ENCODE measurements at places on chromosomes 2 and 18.
A peak's percentile ranks its signal among the peaks of the same experiment; 100 is the strongest.

- DNase-seq: no peak
Measured at GRCh38 chr2:176495826-176496225, 226.6 kb downstream of the MTX2 start.

GRCh38 chr2:183255411-183255810, 131.2 kb downstream of the NUP35 start:
- no peak for DNase-seq

DNA sequence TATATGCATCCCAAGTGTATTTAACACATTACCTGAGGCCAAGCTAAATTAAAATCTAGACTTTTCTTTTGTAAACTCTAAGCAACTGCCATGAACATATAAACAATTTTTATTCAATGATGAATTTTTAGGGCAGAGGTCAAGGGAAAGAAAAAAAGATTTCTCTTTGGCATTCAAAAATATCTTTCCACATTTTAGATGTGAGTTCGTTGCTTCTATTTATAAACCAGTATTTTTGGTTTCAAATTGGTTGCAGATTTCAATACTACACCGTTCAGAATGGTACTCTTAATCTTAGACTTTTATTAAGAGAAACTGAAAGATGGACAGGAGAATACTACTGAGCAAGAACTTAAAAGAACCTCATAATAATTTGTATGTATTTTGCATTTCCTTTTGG, 293.6 kb upstream of the CCDC68 start:
- DNase-seq: no peak

DNA sequence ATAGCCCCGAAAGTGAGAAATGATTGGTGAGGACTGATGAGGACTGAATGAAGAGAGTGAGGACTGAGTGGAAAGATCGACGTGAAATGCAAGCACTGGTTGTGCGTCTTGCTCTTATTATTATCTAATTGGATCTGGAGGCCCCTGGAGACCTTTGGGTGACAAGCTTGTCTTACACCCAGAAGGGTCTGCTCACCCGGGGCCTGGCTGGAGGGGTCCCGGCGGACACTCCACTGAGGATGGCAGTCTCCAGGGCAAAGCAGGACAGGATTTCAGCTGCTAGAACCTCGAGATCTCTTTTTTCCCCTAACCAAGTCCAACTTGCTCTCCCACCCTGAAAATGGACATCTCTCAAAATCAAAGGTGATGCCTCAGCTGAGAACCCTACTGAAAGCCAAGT, 160.2 kb downstream of the MYT1L start:
- no peak for DNase-seq

- no peak for DNase-seq
Measured at GRCh38 chr18:27363872-27364271, 178.8 kb upstream of the CHST9 start.

- no peak for DNase-seq
Measured at GRCh38 chr2:68253219-68254068, 1.1 kb upstream of the PPP3R1 start.

DNA sequence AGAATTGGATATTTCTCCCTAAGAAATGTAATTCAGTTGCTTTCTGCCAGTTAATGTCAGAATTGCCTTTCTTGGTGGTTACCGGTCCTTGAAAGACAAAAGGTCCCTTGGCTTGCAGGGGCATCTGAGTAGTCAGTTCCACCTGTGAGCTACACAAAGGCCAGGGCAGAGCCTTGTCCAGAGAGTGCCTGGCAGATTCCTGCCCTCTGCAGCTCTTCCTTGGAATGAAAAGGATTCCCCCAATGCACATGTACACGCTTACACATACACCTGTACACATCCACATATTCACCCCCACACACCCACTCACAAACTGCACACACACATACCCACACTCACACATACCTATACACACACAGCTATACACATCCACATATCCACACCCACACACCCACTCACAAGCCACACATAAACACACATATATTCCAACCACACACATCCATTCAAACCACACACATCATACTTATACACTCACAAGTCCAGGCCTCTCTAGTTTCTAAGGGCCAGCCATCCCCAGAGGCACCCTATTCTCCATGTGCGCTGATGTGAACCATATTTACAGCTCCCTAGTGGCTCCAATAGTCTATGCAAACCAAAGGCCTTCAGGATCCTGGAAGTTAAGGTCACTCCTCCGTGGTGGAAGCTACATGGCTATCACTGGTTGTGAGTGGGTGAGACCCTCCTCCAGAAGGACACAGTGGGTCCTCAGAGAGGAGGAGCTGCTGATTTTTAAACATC, 9.6 kb downstream of the CYRIA start:
- no peak for DNase-seq

GRCh38 chr18:50849419-50849821, 29.5 kb upstream of the ME2 start:
- no peak for DNase-seq

GRCh38 chr2:183881978-183882377, 716.4 kb upstream of the ZNF804A start:
- no peak for DNase-seq

DNA sequence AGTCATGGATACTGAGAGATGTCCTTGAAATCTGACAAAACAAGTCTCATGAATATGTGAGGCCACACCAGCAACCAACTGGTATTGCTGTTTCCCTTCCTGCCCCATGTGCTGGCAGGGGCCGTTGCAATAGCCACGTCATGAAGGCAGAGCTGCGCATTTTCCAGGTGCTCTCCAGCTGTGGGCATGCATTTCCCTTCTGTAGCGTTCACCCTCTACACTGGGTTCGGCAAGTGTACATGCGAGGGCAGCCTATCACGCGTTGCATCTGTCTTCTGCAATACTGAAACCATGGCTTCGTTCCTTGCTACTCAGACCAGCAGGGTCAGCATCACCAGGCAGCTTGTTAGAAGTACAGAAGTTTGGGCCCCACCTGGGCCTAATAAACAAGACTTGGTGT, 17.4 kb downstream of the ARL4C start:
- peak; percentile 63 for DNase-seq

- no peak for DNase-seq
Measured at GRCh38 chr18:73979742-73980141, 167.9 kb downstream of the FBXO15 start.

DNA sequence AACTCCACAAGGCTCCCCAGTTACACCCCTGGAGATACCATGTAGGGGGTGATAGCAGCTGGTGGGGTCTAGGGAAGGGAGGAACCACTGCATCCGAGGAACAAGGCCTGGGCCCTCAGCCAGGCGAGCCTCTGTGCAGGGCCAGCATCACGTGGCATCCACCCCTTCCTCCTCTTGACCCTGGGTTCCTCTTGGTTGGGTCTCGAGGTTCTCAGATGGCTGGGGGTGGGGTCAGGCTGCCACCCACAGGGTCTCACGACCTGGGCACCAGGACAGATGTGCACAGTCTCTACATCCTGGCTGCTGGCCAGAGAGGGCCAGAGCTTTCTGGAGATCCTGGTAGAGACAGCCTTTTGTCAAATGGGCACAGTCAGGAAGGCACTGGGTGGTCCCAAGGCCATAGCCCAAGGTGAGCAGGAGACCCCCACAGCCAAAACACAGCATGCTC, 10.4 kb downstream of the HS6ST1 start:
- DNase-seq: peak; percentile 83

DNA sequence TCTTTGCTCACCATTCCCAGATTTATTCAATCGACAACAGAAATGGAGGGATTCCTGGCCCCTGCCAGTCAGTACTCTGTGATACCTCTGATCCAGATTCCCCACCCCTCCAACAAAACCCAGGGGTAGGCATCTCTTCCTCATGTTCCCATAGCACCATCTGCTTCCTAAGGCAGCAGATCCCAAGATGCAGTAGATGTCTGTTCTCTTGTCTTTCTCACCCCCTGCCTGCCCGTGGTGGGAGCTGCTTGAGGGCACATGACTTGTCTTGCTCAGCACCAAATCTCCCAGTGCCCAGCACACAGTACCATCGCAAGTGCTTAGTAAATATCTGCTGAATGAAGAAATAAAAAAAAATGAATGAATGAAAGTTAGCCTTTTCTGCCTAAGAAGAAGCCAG, 98.2 kb downstream of the ZBTB7C start:
- no peak for DNase-seq

- peak; percentile 61 for DNase-seq
Measured at GRCh38 chr2:120481446-120482194, 135.7 kb downstream of the INHBB start.
